ENCODE measurements at places on chromosomes 13 and 19.
A peak's percentile ranks its signal among the peaks of the same experiment; 100 is the strongest.

- DNase-seq, result peak; percentile 51
These were observed 12.3 kb downstream of the GATAD2A start for GRCh38 chr19:19417628-19418245.

DNA sequence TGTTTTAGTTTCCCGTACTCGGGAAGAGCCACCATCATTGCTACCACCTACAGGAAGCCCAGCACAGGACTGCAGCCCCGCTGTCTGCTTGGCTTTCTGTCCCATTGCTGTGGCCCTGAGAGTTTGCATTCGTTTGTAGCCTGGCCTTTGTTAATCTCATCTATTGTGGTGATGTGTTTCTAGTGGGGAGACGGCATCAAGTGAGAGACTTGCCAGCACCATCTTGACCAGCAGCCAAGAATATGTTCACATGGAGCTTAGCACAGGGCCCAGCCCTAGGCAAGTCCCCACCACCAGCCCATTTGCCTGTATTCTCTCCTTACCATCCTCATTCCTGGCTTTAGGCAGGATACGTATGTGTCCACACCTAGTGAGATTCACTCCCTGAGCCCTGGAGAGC lies 17.3 kb upstream of the OVOL3 start:
- DNase-seq, result no peak

DNA sequence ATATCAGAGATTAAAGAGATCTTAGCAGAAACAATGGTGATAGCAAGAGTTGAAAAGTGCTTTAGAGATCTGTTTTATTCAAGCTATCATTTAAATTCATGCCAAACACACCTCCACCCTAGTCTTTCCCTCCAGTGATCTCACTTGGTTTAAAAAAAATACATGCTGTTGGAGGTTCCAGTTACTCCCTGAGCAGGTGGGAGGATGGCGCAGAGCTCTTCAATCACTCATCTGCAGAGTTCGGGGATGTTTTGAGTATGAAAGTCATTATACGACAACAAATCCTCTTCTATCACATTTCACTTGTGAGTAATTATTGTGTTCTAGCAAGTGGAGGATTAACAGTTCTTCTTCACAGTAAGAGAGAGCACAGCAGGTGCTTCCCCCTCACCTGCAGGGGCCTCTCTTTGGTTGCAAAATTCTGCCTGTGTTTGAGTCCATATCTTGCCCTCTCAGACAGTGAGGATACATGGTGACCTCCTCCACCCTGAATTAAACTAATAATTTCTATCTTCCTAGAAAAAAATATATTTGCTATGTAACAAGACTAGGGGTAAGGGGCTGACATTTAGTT lies 376.7 kb downstream of the LIG4 start:
- no peak for DNase-seq

DNA sequence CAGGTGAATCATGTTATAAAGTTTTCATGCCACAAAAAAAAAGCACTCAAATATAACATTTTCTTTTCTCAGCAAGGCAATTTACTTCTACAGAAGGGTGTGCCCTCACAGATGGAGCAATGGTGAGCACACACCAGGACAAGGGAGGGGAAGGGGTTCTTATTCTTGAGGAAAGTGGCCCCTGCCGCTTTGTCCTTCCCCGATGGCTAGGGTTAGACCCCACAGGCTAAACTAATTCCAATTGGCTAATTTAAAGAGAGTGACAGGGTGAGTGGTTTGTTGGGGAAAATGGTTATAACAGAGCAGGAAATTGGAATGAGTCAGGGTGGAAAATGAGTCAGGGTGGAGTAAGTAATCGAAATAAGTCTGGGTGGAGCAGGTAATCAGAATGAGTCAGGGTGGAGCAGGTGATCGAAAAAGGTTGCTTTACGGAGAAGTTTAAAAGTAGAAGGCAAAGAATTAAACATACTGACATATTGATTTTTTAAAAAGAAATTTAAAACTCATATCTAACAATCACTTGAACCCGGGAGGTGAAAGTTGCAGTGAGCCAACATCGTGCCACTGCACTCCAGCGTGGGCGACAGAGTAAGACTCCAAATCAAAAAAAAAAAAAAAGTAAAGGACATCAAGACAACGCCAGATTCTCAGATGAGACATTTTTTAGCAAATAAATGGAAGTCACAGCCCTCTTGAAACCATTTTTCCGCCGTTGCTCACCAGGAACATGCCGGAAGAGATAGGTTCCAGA lies 813 bp downstream of the ZNF562 start:
- DNase-seq, result no peak

DNA sequence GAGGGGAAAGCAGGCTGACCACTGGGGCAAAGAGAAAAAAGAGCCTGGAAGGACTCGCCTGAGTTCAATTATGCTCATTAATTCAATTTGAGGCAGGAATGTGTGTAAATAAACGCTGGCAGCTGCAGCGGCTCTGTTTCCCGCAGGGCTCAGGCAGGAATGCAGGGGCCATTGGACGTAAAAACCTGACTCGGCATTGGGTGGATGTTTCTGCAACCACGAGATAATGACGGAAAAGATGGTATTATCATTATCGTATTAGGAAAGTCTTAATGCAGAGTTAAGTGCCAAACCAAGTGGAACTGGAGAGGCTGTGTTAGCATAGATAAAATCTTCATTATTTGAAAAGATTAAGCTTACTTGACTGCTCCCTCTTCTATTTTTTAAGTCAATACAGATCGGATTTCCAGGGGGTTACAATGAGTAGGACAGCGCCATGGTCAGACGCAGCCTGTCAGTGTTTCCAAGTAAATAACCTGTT lies 169.8 kb downstream of the SHISA2 start:
- DNase-seq, result peak; percentile 59

DNA sequence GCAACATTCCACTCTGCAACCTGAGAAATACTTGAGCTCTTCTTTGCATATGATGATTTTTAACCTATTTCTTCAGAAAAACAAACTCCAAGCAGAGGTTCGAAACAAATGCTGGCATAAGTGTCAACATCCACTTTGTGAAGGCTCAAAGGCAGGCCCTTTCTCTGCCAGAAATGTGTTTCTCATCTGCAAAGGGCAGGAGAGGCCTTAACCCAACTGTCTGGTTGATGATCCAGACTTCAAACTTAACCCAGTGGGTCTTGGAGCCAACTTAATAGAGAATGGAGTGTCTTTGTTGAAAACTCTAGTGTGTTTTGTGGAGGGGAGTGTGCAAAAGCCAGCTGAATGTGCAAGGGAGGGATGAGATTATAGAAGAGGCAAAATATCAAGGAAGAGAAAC lies 28.3 kb upstream of the ZNF507 start:
- no peak for DNase-seq

GRCh38 chr19:41569481-41570150 lies 6.3 kb upstream of the CEACAM21 start:
- DNase-seq, result no peak

DNA sequence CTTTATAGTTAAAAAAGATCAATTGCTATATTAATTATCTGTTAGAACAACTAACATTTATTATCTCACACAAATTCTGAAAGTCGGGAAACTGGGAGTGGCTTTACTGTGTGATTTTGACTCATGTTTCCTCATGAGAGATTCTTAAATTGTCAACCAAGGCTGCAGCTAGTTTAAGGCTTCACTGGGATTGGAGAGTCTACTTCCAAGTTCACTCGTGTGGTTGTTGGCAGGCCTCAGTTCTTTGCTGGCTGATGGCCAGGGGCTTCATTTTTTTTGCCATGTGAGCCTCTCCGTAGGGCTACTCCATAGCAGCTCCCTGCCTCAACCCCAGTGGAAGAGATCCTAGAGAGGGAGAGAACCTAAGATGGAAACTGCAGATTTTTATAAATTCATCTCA lies 24.5 kb upstream of the LPAR6 start:
- peak; percentile 63 for DNase-seq

DNA sequence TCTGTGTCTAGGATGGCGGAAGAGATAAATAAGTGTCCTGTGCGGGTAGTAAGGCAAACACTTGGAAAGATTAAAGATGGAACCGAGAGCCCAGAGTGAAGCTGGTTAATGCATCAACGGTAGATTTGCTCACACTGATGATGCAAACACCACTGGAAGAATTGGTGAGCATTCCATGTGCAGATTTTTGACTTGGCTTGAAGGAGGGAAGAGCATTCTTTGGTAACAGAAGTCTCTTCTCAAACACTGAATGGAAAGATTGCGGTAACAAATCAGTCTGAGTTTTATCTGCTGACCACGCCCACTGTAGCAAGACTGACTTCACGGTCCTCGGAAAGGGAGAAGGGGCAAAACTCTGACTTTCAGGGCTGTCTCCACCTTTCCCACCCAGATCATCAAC lies 112.5 kb downstream of the COL4A1 start:
- DNase-seq, result no peak

- peak; percentile 99 for DNase-seq
These were observed 23.9 kb upstream of the ZNF846 start for GRCh38 chr19:9792206-9793070.

DNA sequence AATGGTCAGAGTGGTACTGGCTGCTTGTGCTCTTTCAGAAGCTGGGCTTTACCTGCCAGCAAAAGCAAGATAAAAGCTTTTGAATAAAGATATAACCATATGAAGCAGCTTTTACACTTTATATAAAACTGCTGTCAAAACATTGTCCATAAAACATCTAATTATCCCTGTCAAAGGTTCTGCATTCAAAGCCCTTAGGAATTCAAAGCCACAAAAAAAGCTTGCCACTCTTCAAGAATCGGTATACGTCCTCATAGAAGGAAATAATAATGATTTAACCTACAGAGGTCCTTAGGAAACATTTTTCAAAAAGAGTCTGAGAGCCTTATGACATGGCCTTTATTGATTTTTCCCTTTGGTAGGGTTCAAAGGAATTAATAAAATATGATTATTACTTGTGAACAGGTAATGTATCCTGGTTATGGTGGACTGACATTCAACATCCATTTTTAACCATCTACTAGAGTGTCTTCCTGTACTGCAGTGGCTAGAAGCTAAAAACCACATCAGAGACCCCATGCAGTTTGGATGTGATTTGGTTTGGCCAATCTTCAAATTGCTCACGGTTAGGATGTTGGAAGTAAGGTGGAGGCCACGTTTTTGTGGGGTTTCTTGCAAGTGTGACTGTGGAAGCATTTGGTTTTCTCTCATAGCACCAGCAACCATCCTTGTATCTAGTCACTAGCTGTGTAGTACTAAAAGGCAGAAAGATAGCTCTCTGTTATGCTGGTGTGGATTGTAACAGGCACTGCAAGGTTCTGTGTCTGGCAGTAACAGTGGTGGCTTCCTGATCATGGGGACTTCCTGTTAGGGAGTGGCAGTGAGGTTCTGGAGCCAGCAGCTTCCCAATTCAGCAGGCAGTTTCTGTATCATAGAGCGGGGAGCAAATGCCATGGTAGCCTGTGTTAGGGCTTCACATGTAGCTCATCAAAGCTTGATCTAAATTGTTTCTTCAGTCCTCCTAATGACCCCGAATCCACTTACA lies 441.5 kb downstream of the DIAPH3 start:
- no peak for DNase-seq

DNA sequence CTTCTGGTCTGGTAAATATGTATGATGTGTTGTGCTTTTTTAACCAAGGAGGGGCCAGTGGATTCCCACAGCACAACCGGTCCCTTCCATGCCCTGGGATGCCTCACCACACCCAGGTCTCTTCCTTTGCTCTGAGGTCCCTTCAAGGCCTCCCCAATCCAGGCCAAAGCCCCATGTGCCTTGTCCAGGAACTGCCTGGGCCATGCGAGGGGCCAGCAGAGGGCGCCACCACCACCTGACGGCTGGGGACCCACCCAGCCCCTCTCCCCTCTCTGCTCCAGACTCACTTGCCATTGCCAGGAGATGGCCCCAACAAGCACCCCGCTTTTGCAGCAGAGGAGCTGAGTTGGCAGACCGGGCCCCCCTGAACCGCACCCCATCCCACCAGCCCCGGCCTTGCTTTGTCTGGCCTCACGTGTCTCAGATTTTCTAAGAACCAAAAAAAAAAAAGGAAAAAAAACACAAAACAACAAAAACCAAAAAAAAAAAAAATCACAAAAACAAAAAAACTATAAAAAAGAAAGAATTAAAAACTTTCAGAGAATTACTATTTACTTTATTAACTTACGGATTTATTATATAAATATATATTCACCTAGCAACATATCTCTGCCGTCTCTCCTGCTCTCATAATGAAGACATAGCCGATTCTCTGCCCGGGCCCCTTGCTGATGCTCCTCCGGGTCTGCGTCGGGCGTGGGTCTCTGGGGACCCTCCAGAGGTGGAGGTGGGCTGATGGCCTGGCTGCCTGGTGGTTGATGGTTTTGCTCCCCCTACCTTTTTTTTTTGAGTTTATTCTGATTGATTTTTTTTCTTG lies 14.4 kb downstream of the CAPN12 start:
- peak; percentile 72 for DNase-seq

DNA sequence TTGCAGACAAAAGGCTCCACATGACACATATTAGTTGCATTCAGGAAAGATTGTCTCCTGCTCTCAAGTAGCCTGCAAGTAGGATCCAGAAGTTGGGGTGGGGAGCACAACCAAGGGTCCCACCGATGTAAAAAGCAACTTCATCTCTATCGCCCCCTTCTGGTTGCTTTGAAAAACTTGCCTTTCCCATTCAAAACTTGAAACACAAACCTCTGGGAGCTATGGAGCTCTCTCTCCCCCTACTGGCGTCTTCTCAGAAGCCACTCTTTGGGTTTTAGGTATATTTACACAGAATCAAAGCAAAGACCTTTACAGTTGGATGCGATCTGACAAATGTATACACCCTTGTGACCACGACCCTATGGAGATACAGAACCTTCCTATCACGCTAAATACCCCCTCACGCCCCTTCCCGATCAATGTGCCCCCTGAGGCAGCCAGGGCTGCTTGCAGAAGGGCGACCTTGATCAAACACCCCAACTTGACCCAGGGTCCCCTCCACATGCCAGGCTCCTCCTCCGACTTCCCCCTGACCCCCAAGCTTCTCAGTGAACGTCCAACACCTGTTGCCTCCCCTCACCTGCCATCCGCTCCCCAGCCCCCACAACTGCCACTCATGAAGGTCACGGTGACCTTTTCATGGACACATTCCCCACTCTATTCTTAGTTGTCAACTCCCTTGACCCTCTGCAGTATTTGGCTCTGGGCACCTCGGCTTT lies 10.1 kb downstream of the NOSIP start:
- DNase-seq, result peak; percentile 76

- no peak for DNase-seq
These were observed 121.5 kb downstream of the FRY start for GRCh38 chr13:32153056-32153455.

GRCh38 chr19:30648866-30649862 lies 277.0 kb downstream of the ZNF536 start:
- no peak for DNase-seq

DNA sequence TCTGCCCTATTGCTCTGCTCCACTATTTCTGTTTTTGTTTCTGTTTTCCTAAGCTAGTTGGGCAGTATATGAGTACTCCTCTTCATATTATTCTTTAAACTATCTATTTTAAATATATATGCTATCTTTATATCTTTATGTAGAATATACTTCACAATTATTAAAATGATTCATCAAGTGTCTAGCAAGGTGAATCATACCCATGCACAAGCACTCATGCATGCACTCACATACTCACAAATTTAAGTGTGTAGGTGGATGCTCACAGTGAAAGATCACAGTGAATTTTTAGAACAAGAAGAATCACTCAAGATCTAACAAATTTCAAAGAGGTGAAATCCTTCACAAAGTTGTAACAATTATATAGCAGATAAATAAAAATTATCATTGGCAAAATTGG lies 435.6 kb upstream of the SLITRK5 start:
- no peak for DNase-seq
